ENCODE measurements at places on chromosomes 2 and 18.
A peak's percentile ranks its signal among the peaks of the same experiment; 100 is the strongest.

GRCh38 chr2:141611981-141612380, 518.8 kb downstream of the LRP1B start:
- DNase-seq = no peak

- DNase-seq = no peak
These were observed 75.9 kb downstream of the HRH4 start for GRCh38 chr18:24536326-24536725.

GRCh38 chr2:186572705-186573104, 17.2 kb upstream of the ITGAV start:
- no peak for DNase-seq

DNA sequence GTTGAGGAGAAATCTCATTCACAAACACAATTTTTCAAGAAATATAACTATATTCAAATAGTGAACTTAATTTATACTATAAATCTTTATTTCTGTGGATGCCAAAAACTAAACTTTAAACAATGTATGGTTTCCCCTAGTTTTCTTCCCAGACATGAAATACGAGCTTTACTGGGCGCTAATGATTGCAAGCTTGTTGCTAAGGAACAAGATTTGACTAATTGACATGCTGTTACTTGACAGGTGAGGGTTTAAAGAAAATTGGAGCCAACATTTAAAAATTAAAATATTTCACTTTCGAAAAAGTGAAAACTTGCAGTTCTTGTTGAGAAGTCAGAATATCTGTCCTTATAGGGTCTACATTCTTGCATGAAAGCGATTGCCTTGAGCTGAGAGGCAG, 381.0 kb downstream of the MEIS1 start:
- no peak for DNase-seq

GRCh38 chr2:204892506-204893255, 347.4 kb downstream of the PARD3B start:
- no peak for DNase-seq

GRCh38 chr2:190990132-190990531, 23.8 kb downstream of the STAT1 start:
- no peak for DNase-seq

DNA sequence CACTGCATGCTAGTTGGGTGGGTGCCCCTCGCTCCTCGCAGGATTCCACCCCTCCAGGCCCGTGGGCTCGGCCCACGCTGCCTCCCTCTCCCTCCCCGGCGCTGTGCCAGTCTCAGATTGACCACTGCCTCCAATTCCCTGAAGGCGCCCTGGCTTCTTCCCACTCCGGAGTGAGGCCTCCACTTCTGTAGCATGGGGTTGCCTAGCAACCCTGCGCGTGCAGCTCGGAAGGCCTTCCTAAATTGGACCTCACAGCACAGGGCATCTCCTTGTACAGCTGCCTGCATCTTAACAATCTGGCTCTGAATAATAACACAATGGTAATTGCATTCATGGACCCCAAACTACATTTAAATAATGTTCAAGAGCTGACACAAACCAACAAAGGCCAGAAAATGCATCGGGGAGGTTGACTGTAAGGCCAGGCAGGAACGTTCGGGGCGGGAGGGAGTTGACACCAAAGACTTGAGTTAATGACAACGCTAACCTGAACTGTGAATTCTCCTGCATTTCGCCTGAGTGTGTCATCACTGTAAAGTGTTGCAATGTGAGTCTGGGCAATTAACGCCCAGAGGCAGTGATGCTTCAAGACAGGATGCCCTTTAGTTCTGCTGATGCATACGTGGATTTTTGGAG, 222.9 kb downstream of the ZBTB7C start:
- DNase-seq = no peak

GRCh38 chr2:235449568-235449967, 44.3 kb upstream of the AGAP1 start:
- DNase-seq = no peak

DNA sequence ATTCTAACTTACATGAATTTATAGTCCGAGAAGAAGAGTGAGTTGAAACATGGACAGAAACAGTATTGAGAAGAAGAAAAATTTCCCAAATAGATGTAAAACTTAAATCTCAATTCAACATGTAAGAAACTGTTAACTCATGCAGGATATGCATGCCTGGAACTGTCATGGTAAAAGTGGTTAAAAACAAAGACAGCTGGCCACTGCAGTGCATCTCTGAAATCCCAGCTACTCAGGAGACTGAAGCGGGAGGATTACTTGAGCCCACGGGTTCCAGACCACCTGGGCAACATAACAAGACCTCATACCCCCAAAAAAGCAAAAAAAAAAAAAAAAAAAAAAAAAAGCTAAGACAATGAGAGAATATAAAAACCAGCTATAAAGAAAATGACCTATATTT, 93.0 kb upstream of the TTC27 start:
- DNase-seq = no peak

DNA sequence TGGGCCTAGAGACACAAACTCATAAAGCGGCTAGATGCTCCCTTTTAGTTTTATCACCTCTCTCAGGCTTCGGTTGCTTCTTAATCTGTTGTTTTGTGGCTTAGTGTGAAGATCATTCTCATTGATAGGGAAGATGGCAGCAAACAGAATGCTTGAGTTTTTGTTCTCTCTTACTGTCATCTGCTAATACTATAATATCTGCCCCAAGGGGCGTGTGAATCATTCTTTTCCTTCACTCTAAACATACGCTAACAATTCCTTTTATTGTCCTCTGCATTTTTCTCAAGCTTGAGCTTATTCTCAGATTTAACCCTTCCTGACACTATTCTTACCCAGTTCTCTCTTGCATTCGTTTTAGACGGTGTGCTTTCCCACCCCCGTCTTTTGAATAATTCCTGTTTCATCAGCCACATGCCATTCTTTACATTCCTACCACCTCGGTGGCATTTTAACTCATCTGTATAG, 323.9 kb upstream of the NRP2 start:
- no peak for DNase-seq

GRCh38 chr18:34493566-34494358, 216.3 kb upstream of the DTNA start:
- no peak for DNase-seq

- no peak for DNase-seq
These were observed 1.2 kb upstream of the CYP20A1 start for GRCh38 chr2:203237346-203238238.

DNA sequence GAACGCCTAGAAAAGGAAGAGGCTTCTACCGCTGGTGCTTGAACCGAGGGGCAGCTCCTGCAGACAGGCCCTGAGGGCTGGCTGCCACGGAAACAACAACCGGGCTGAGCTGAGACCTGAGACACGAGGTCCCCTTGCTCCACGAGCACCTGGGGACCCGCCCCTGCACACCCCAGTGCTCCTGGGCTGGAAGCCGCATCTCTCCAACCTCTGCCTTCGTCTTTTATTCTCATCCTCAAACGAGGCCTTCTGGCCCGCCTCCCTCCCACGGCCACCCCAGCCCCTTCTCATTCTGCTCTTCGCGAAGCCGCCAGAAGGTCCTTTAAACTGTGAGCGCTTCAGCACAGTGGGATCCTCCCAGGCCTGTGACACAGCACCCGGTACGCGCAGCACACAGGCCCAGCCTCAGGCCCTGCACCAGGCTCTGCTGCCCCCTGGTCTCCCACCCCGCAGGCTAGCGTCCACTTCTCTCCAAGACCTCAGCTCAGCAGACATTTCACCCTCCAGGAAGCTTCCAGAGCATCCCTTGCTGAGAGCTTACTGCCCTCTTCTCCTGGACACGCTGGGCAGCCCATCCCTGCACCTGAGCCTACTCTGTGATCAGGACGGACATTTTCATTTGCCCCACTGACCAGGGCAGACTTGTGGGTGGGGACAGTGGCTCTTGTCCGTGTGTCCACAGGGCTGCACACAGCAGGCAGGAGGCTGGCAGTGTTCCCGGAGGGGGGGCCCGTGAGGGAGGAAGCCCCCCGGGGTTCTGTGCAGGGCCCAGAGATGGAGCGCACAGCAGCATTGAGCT, 149.7 kb downstream of the PXDN start:
- no peak for DNase-seq

GRCh38 chr2:196995757-196996314, 69.3 kb upstream of the PGAP1 start:
- no peak for DNase-seq

GRCh38 chr2:218876562-218877219, 4.0 kb upstream of the WNT10A start:
- DNase-seq = peak; percentile 65

DNA sequence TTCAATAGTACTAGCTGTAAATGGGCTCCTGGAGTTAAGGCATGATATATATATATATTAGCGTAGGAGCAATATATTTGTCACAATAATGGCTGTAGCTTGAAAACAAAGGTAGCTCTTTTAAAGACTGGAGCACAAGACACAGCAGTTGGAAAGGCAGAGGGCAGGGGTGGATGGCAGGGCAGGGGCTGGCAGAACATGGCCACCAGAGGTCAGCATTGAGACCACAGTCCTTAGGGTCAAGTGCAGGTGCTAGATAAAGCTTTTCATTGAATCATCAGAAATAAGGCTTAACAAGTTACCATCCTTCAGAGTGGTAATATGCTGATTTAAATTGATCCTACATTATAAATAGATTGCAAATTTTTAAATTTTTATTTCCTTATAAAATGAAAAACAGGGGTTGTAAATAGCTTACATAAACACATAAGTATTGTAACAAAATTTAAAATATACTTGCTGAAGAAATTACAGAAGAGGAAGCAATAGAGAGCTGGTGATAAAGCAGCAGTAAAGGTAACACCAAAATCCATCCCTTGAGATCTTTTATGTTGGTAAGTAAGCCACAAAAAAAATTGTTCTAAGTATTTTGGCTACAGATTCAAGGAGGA, 161.2 kb upstream of the PIEZO2 start:
- no peak for DNase-seq

DNA sequence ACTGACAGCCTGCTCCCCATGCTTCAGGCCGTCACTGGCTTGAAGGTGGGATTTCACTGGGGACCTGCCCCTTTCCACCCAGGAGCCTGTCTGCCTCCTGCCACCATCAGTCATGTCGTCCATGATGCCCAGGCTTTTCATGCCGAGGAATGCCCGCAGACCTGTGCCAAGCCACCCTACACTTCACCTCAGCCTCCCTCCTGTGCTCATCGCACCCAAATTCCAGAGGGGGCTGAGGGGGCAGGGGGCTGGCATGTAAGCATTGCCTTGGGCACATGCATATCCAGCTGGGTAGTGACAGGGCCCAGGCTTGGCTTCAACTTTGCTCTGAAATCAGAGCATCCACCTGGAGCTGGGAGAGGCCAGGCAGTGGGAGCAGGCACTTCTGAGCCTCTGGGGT, 20.9 kb upstream of the RPRM start:
- no peak for DNase-seq

- no peak for DNase-seq
These were observed 350.3 kb upstream of the CDH20 start for GRCh38 chr18:60982928-60983327.

DNA sequence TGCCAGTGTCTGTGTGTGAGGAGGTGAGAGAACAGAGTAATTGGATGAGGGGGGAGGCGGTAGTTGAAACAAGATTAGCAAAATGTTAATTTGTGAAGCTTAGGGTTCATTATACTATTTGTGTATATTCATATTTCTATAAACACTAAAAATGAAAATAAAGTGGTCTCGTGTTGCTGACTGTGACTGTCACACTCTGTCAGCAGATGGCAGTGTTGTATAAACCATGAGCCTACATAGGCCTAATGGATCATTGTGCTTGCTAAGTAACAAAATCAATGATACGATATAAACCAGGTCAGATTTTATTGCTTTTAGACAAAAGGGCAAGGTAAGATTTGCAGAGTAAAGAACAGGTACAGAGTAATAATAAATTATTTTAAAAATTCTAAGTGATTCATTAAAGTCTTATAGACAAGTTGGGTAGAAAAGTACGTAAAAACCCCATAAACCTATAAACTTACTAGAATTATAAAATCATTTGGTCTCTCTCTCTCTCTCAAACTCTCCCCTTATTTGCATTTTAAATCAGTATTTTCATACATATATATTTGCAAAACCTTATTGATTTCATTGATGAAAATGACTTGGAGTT, 182.7 kb downstream of the RPIA start:
- peak; percentile 40 for DNase-seq

DNA sequence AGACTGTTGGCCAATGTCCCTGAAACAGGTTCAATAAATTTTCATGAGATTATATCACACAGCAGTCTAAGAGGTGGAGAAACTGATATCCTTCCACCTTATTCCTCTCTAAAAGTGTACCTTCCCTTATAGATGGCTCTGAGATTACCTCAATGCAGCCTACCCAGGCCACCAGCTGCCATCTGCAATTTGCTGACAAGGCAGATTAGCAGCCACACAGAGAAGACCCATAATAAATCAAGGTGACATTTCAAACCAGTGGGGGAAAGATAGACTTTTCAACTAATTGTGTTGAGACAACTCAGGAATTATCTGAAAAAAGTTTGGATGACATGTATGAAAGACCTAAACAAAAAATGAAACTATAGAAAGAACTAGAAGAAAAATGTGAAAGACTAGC, 43.2 kb downstream of the ZBTB7C start:
- DNase-seq = no peak

GRCh38 chr2:1976728-1977416, 232.6 kb upstream of the PXDN start:
- DNase-seq = no peak
